Parietal lobe (tissue), 2 donors: ENCODE measurements at places on chromosomes 12 and 14. TPM values are rescaled to one million over a fixed set of nuclear protein-coding genes. Genes with fewer than 3 reads are reported as not detected.

Gene KLRK1
- 0.31 TPM for total RNA-seq

Gene CDCA3
- 4.1 TPM for total RNA-seq

Gene KRT71
- not detected for total RNA-seq

Gene RD3L
- not detected for total RNA-seq

Gene TDRD9
- 1.9 TPM for total RNA-seq
